Activated naive CD4-positive, alpha-beta T cell treated with anti-CD3 and anti-CD28 coated beads for 36 hours (primary cell): ENCODE measurements at places on chromosomes 2 and 18. TPM values are rescaled to one million over a fixed set of nuclear protein-coding genes. Genes with fewer than 3 reads are reported as not detected.

Gene NRP2
- 2.5 TPM for total RNA-seq

Gene CD226
- total RNA-seq, result 19.4 TPM

Gene TNFRSF11A
- 3.1 TPM for total RNA-seq

Gene CNRIP1
- total RNA-seq, result not detected

Gene VWC2L
- total RNA-seq, result not detected

- no peak for DNase-seq
Measured at GRCh38 chr2:212777020-212777491, 238.5 kb upstream of the ERBB4 start.

- no peak for DNase-seq
Measured at GRCh38 chr2:157528963-157529751, 85.3 kb upstream of the CYTIP start.

GRCh38 chr2:25912851-25913695, 34.8 kb upstream of the ASXL2 start:
- DNase-seq, result no peak

DNA sequence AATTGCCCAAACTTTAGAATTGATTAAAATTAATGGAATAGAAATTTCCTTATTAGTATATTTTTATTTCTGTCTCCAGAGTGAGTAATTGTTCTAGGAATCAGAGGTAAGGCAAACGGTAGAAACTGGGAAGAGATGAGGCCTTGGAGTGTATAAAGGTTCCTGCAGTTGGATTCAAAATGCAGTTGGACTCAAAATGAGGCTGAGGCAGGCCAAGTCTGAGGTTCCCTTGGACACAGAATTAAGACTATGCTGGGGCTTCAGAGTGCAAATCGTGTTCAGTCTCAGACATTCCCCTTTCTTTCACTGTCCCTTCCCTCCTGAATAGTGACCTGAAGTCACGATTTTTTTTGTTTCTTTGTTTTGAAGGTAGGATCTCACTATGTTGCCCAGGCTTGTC, 746.9 kb upstream of the NRXN1 start:
- no peak for DNase-seq

- no peak for DNase-seq
Measured at GRCh38 chr2:234754126-234754525, 197.7 kb upstream of the SH3BP4 start.

GRCh38 chr2:45285311-45285710, 276.1 kb upstream of the SIX2 start:
- DNase-seq, result no peak

- no peak for DNase-seq
Measured at GRCh38 chr2:23409248-23409647, 24.3 kb downstream of the KLHL29 start.

- no peak for DNase-seq
Measured at GRCh38 chr2:178397002-178397605, 53.9 kb downstream of the PRKRA start.

DNA sequence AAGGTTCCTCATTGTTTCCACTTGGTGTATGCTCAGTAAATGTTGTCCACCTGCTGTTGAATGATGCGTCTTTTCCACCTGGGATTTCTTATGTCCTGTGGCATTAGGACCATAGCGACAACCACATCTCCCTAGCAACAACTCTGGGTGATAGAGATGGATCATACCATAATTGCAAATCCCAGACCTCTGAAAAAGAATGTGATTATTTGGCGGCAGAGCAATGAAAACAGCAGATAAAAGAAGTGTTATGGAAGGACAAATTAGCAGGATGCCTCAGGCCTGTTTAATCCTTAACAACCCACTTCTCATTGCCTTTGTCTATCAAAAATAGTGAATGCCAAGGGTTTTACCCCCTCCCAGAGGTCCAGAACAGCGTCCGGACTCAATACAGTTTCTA, 278.9 kb downstream of the TSN start:
- no peak for DNase-seq

DNA sequence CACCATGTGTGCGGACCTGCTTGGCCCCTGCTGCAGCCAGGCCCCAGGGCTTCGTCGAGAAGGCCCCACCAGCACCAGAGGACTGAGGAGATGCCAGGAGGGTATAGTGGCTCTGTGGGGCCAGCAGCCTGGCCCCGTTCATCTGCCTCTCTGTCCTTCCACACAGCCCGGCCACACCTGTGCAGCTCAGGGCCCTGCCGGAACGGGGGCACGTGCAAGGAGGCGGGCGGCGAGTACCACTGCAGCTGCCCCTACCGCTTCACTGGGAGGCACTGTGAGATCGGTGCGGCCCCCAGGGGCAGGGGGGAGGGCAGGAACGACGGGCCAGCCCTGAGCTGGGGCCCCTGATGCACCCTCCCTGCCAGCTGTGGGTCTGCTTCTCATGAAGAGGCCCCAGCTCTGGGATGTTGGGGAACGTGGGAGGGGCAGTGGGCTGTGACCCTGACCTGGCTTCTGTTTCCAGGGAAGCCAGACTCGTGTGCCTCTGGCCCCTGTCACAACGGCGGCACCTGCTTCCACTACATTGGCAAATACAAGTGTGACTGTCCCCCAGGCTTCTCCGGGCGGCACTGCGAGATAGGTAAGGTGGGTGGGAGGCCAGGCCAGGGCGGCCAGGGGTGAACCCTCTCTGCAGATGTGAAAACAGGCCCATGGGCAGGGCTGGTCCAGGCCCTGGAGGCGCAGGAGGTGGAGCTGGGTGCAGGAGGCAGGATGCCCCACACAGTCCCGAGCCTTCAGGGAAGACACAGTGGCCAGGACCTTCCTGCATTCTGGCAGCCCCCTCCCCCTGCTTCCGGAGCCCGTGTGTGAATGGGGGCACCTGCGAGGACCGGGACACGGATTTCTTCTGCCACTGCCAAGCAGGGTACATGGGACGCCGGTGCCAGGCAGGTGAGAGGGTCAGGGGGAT, 50.3 kb downstream of the MTERF4 start:
- DNase-seq, result no peak

GRCh38 chr18:27298214-27298804, 113.2 kb upstream of the CHST9 start:
- DNase-seq, result no peak

GRCh38 chr2:140424471-140424870, 1644.3 kb upstream of the NXPH2 start:
- no peak for DNase-seq

DNA sequence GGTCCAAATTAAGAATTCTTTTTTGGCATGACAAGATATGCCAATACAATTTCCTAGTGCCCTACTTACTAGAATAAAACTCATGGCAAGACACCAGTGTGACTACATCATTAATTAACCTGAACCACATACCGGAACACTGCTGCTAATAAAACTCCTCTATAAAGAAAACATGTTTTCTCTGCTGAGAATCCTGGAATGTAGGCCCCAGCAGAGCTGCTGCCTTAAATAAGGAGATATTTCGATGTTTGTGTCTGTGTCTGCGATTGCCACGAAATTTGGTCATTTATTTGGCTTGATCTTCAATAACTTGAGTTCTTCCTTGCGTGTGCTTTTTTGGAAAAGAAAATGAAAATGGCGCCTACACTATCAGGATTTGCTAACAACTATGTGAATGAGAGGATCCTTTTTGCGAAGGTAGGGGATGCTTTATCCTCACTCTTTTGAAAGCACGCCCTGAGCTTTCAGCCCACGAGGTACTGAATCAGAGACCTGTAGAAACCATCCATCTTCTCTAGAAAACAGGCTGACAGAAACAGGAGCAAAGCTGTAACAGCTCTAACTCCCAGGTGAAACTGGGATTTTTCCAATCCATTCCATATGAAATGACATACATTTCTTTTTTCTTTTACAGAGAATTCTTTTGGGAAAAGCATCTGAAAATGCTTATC, 27.0 kb downstream of the KLF7 start:
- DNase-seq, result no peak

DNA sequence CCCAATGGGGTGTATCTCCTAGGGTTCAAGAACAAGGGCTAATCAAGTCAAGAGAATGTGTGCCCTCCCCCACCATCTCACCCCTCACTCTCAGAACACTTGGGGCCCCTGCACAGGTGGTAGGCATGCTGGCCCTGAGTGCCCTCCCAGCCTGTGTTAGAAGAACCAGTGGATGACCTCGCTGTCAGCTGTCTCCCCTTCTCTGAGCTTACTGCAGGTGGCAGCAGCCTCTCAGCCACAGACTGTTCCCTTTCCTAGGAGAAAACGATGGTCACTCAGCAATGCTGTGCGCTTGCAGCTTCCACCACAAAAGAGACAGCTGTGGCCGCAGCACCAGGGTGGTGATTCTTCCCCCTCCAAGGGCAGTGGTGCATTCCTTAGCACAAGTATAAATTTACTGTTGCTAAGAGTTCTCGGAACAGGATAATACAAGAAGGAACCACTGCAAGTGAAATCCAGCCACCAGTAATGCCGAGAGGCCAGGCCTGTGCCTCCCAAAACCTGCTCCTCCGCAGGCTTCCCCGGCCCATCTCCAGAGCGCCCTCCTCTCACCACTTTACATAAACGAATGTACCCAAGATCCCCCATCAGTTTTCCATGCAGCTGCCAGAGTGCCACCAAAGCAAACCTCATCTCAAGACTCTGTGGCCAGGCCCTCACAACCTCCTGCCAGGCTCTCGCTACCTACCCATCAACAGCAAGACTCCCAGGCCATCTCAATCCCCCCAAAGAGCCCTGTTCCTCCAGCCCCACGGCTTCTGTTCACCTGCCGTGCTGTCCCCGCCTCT, 935 bp upstream of the RAMP1 start:
- peak; percentile 72 for DNase-seq

DNA sequence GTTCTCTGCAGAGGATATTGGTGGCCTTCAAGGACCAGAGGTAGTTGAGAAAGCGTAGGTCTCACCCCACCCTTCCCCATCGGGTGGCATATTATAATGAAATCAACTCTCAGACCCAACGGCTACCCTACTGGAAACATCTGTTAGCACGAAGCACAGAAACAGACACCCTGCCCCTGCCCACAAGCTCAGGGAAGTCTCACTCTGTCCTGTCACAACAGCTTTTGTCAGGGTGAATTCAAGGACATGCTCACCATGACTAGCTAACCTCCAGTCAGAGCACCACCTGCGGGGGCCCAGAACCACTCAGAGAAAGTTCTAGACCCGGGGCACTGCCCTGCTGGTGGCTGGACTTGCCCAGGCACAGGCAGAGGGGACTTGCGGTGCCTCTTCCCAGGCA, 3.5 kb upstream of the B3GNT7 start:
- DNase-seq, result no peak

DNA sequence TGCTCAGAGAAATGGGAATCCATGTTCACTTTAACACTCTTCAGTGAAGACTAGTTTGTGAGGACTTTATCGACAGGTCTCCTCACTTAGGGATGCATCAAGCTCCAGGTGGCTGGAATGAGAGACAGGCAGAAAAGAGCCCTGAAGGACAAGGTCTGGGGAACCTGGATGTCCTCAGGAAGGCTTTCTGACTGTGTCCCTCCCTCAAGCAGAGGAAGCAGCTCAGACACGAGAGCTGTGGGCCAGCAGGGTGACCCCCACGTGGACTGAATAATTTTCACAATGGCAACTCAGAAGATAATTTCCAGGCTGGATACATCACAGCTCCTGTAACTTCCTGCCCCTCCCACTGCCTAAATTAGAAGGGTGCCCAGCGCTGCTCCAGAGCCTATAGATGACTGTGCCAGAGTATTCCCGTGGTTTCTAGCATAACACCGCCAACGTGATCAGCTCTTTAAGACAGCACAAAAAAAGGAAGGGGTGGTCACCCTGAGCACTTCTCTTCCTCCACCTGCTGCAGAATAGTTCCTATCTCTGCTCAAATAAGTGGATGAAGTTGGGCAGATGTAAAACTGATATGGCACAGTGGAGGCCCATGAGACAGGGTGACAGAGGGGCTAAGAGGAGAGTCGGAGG, 25.7 kb upstream of the NCK2 start:
- no peak for DNase-seq

DNA sequence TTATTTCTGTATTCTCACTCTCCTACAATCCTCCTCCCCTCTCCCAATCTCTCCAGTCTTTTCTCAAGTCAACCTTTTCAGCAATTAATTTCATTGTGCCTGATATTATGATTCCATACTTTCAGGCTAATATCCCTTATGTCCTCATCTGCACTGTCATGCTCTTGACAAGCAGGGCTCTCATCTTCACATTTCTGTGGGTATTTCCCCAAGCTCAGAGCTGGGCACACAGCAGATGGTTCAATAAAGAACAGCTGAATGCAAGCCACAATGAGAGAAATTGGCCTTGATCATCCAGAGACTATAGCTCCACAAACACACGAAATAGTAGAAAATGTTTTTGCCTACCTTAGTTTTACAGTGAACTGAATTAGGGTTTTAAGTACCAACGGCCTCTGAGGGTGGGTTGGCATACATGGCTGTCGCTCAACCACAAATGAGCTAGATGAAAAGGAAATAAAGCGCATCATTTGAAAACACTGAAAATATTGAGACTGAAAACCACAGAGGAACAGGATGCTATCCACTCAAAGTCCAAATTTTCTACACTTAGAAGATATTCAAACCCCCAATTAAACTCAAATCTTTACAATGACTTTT, 47.5 kb upstream of the STAT1 start:
- no peak for DNase-seq
